ENCODE measurements at places on chromosomes 3 and 15.

DNA sequence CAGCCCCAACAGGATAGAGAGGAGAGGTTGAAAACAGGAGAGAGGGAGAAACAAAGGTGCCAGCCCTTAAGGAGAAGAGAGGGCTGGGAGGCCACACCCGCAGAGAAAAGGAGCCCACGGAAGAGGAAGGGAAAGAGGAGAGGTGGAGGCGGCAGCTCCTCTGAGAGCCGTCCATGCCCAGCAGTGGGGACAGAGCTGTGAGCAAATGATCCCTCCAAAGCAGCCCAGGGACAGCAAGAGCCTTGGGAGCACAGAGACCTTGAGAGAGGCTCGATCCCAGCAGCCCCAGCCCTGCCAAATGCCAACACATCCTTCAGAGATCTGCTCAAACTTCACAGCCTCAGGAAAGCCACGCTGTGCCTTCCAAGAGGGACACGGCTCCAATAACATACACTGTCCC, 66.7 kb upstream of the CORO2B start:
- DNase-seq = no peak

DNA sequence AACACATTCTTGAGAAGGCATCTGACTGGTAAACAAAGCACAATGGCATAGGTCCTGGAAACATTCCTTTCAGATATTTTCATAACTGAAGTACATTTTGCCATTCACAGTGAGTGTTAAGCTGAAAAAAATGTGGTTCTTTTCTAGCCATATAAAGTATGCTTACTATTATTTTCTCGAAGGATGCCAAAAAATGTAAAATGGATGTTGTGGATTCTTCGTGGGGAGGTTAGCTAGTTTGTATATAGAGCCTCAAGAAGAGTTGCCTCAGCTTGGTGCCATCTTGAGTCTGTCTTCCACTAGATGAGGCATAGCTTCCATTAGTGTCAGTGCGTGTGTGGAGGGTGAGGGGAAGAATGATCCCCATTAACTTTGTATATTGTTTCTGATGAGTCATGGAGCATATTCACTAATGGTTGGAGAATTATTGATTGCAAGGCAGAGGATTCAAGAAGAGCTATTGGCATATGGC, 4.1 kb downstream of the MBNL1 start:
- DNase-seq = no peak

DNA sequence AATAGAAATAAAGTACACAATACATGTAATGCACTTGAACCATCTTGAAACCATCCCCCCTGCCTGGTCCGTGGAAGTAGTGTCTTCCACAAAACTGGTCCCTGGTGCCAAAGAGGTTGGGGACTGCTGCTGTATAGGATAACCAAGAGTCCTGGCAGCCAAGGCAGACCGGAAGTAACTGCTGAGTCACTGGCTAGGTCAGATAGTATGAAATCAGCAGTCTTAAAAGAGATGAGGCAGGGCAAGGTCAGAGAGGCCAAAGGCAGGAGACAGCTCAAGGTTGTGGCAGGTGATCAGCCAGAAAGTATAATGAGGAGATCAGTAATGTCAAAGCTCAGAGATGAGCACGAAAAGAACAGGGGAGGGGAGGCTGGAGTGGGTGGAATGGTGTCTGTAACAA, 60.2 kb downstream of the MAP3K13 start:
- no peak for DNase-seq

- DNase-seq = no peak
Measured at GRCh38 chr3:147529551-147529950, 120.4 kb downstream of the ZIC1 start.

DNA sequence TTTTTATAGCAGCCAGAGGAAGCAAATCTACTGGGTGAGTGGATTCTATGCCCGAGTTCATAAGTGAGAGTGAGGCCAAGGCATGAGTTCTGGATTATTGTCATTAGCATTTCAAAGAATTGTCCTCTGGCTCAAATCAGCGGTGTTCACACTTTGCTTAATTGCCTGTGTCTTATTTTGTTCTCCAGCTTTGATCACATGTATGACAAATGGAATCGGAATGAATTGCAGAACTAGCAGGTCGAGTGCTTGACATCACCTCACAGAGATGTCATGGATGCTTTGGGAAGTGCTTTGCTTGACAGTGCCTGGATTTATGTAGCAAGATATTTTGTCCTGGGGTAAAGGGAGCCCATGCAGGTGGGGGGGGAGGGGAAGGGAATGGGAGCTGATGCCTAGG, 68.0 kb downstream of the SH3GL3 start:
- no peak for DNase-seq

DNA sequence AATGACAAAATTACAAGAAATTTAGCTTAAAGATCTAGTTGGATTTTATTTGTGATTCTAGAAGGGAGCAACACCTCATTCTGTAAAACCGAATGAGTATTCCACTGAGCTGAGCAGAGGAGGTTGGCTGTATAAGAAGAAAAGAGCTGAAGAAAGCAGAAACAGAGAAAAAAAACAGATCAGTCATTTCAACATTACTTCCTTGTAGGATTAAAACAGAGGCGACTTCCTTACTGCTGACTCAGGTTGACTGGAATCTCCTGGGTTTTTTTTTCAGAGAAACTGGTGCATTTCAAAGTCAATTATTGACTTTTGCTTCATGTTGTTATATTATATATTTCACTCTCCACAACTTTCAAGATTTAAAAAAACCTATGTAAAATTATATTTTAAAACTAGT, 368.1 kb upstream of the UBE2E2 start:
- no peak for DNase-seq

DNA sequence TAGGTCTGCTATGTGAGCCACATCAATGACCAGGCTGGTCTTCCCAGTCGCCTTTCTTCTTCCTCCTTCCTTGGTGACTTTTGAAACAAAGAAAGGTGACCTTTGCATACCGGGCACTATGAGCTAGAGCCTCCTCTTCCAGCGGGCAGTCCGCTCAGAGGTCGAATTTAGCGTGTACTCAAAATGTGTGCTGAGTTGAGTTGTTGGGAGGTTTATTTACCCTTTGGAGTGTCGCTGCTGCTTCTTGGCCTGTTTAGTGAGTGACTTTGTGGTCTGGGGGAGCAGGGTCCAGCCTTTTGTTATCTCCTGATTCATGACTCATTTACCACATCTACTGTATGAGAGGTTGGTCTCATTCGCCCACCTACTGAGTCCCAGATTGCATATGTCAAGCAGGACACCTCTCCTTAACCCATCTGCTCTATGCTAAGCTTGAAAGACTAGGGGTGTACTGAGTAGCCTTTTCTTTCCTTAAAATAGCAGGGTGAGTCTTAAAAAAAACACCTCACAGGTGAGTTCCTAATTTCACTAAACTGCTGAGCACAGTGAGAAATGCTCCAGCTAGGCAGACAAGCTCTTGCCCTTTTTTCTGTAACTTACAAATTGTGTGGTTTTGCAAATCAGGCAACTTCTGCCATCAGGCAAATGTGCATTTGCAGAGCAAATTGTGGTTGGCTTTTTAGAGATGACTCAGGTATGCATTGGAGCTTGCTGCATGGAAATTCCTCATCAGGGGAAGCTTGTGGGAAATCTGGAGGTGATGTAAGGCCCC, 3.2 kb upstream of the SIAH2 start:
- no peak for DNase-seq

DNA sequence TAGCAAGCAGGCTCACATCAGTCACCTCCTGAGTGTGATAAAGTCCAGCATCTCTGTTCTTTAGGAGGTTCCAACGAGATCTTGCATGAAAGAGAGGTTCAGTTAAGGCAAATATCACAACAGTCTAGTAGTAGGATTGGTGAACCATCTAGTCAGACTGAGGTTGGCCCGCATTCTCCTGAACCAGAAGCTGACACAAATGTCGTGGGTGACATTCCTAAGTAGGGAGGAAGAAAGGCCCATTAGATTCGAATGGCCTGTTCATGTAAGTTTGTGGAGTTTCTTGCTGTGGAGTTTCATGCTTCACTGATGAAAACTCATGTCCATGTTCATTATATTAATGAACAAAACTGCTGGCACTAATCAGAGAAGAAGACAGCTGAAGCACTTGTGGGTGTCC, 66.7 kb upstream of the XCR1 start:
- DNase-seq = no peak

- DNase-seq = no peak
Measured at GRCh38 chr3:150179330-150179729, 208.6 kb upstream of the PFN2 start.

DNA sequence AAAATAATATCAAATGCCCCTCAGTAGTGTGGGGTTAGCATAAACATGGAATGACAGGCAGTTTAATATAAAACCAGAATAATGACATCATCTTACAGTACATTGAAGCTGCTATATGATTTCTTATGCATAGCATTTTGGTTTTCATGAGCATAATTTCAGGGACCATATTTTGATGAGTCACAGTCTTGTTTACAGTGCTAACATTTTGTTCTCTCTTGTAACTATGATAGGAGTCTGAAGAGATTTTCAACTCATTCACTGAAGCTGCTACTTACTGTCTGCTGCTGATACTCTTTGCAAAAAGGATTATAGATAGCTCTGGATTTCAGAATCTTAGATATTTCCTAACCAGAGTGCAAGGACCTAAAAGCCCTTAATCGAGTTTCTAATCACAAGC, 92.6 kb upstream of the CCDC54 start:
- DNase-seq = no peak

- no peak for DNase-seq
Measured at GRCh38 chr15:38176155-38176554, 76.5 kb upstream of the SPRED1 start.

GRCh38 chr3:188667926-188668325, 503.8 kb upstream of the TPRG1 start:
- DNase-seq = no peak

GRCh38 chr3:126659915-126660886, 5.3 kb upstream of the TXNRD3 start:
- DNase-seq = no peak

GRCh38 chr3:9673082-9673481, 23.8 kb downstream of the MTMR14 start:
- DNase-seq = no peak

DNA sequence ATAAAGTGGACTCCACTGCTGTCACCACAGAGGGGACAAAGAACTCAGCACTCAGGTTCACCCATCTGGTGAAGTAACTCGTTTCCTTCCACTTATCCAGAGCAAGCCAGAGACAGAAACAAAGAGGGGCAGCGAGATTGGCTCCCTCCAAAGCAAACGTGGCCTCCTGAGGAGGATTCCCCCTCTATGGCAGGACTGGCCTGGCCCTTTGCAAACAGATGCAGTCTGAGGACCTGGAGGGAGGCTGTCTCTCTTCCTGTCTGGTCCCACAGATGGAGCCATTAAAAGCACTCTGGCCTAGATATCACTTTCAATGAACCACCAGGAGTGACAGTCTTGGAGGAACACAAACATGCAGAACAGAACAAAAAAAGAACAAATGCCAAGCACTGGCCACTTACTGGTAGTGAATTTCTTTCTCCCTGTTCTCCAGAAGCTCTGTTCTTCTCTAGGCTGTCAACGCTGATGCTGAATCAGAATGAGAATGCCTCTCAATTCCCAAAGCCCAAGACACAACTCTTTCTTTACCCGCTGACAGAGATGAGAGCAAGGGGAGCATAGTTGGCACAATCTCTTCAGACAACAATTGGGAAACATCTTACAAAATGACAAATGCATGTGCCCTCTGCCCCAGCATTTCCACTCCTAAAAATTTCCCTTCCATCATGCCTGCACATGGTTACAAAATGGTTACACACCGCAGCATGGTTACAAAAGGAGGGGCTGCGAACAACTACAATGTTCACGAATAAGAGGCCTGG, 14.3 kb downstream of the KLHL25 start:
- no peak for DNase-seq

DNA sequence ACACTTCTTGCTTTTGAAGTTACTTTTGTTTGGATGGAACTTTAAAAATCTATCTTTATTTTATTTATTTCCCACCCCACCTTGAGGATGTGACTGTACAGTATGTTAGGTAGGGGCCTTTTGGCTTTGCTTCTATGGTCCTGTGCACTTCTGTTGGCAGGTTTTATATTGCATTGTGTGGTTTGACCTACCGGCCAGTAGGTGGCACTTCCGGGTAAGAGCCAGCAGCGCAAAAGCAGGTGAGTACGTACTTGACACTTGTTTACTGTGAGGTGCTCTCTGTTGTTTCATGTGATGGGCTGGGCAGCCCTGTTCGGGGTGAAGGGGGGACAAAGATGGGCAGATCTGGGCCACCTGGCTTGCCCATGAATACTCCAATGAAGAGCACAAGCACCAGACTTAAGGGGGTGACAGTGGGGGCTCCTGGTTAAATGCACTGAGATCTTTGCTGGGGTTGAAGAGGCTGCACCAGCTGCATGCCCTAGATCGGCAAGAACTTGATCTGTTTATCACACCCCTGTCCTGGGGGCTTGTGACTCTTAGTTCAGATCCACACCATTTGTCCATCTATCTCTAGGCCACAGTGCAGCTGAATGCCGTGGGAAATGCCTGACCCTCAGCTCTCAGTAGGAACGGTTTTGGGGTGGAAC, 131.6 kb downstream of the NLGN1 start:
- DNase-seq = no peak

GRCh38 chr3:100537646-100538338, 45.4 kb downstream of the TMEM45A start:
- DNase-seq = no peak

All from NCI-H1436 (cell line).